NCI-H2081 (cell line): ENCODE measurements at places on chromosomes 11 and 22.

DNA sequence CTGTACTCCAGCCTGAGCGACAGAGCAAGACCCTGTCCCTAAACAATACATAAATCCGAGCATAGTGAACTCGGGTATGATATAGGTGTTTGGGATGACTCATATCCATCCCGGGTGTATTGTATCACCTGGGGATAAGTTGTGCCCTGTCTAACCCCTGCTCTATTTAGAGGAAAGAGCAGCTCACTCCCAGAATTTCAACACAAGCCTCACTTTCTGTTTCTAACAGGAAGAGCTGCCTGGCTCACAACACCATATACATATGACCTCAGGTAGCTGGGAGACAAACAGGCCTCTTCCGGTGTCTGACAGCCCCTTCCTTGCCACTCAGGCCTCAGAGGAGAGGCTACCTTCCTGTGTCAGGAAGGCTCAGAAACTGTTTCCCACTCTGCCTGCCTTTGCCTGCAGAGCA, 9.9 kb upstream of the MICALL1 start:
- DNase-seq = no peak

DNA sequence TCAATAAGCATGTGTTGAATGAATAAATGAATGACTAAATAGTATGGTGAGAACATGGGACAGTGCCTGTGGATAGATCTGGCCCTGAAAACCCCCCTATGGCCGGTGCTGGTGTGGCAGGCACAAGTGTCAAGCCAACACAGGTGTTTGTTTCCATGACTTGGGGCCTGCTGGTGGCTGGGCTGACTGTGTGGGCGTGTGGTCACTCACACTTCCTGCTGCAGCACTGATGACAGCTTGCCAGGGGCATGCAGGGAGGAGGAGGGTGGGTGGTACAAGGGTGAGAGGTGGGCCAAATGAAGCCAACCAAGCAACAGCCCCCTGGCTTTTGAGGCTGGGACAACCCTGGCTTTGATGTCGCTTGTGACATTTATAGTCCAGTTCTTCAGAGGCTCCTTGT, 30.3 kb upstream of the ABCC8 start:
- no peak for DNase-seq

DNA sequence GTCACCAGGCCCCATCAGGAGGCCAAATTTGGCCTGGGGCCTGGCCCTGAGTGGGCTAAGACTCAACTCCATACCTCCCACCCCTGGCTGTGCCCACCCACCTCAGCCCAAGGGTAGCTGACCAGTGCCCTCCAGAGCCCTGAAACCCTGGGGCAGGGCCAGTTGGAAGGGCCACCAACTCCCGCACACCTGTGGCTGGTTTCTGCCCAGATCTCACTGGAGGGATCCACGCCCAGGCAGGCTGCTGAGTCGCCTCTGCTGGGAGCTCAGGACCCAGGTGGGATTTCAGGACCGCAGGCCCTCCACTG, 8.9 kb upstream of the PIM3 start:
- DNase-seq = no peak

DNA sequence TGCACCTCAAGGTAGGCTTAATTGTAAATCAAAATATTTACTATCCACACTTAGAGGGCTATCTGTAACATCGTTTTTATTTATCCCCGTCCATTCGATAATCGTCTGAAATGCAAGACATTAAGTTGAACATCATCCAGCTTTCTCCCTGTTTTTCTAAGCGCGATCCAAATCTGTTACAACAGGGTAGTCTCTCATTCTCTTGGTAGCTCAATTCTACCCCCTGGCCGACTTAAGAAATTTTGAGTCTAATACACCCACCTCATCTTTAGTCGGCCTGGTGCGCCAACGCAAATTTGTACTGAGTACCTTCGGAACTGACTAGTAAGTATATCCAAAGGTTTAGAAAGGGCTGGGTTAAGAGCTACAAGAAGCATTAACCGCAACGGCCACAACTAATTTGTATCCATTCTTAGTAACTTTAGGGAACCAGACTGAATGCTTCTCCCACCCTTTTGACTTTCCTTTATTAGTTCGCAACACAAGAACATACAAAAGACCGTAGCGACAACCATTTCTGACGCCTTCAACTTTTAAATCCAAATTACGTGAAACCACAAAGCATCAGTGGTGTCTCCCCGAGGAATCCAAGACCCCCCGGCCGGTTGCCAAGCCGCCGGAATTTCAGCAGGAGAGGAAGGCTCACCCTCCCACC, 1.0 kb upstream of the ZNF143 start:
- peak; percentile 46 for DNase-seq

- DNase-seq = no peak
Measured at GRCh38 chr11:113329725-113330124, 15.3 kb downstream of the TTC12 start.

GRCh38 chr11:104968355-104968855, at the start of gene CASP4:
Gene CASP4, minus strand, starts transcription at chr11:104968574. Its CDS starts 49 bp downstream, at chr11:104968525.
- DNase-seq = peak; percentile 51

DNA sequence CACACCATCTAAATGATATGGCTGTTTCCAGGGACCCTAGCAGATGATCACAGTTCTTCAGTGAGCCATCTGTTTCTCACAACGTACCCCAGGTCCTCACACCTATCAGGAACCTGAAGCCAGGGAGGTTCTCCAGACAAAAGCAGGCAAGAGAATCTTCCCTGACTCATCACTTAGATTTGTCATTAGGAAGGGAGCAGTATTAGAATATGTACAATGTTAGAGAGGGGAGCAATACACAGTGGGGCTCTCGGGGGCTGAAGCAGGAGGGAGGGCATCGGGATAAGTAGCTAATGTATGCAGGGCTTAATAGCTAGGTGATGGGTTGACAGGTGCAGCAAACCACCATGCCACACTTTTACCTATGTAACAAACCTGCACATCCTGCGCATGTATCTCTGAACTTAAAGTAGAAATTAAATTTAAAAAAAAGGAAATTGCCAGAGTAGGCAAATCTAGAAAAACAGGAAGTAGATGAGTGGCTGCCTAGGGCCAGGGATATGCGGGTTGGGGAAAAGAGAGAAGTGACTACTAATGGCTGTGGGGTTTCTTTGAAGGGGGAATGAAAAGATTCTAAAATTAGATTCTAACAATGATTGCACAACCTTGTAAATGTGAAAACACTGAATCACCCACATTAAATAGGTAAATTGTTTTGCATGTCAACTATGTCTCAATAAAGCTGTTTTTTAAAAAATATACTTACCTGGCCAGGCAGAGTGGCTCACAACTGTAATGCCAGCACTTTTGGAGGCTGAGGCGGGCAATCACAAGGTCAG, 14.4 kb downstream of the C22orf42 start:
- DNase-seq = no peak

GRCh38 chr11:70535191-70535971, 137.1 kb downstream of the CTTN start:
- DNase-seq = no peak

DNA sequence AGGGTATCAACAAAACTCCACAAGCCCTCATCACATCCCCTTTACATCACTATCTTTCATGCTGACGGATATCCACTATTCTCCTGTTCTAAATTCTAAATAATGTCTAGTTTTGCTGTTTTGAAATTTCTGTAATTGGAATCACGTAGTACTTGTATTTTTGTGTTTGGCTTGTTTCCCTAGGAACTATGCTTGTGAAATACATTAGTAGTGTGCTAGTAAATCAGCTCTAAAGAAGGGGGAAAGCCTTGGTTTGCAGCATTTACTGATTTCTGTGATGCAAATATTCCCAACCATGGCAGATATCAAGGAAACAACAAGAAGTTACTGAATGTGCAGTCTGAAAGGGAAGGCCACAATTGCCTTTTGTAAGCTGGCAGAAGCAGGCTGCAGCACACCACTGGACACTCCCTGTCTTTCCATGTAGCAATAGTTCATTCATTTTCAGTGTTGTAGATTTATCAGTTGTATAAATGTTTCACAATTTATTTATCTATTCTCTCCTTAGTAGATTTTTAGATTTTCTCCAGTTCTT, 4.7 kb upstream of the FOLH1 start:
- DNase-seq = no peak

DNA sequence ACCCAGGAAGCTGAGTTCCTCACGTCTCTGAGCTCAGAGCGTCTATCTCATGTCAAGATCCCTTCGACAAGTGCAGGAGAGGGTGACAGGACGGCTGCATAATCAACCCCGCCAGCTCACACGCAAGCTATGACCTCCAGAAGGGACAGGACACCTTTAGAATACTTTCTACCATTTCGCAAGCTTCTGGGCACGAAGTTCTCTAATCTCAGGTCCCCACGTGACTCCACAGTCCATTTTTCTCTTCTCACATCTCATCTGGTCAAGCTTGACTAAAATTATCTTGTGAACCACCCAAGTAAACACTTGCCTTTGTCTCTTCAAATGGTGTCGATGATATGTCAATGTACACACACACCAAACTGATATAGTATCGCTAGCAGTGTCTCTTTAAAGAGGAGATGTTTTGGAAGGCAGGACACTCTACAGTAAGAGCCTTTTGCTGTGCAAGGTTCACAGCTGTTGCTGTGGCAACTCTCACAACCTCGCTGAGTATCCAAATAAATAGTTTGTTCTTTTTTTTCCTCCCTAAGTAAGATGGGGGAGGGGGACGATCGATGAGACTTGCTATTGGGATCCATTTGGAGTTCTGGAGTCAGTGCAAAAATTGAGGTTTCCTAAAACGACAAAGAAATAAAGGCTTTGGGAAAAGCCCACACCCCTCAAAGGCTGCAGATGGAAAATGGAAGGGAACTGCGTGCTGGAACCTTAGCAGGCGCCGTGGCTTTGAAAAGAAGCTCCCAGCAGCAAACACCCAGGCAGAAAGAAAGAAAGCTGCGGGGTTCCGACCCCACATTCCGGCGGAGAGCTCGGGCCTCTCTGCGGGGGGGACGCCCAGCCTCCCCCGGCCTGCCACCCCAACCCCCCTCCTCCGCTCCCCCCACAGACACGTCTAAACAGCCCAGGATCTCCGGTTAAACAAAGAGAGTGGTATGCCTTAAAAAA, 215.4 kb upstream of the UBASH3B start:
- peak; percentile 49 for DNase-seq

GRCh38 chr11:95993438-95994298, 69.8 kb upstream of the MTMR2 start:
- no peak for DNase-seq

DNA sequence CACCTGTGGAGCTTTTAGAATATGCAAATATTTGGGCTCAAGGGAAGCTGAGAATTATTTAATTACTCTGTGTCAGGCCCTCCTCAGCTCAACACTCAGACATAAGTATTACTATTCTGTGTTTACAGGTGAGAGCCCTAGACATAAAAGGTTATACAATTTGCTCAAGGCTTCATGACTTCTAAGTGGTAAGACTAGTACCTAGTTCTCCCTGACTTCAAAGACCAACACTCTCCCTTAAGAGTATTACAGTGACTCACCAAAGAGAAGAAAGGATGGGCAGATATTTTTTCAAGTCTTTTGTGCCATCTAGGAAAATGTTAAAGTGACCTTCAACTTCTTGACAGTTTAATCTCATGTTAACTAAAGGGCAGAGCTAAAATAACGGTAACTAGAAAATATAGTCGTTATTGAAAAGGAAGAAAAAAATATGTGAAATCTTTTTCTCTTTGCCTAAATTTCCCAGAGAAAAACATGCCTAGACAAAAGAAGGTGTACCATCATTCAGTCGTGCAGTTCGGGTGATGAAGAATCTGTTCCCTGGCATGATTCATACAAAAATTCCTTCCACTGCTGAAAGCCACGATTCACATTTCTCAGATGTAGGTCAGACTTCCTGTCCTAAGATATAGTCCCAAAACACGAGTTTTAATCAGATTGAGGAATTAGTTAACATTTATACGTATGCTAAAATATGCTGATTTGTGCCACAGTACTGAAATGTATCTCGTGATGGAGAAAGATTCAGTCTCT, 849.1 kb upstream of the API5 start:
- no peak for DNase-seq

DNA sequence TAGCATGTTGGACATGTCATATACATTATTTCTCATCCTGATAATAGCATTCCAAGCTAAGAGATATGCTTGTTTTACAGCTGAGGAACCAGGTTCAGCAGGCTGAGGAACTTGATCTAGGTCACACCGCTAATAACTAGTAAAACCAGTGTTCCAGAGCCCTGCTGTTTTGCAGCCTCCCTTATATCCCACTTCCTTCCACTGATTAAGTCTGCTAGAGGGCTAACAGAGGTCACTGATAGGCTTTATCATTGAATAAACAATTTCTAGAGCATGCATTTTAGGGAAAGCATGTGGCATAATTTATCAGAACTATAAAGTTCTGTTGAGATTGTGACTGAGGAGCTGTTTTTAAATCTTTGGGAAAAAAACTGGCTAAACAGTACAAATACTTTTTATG, 54.0 kb downstream of the UVRAG start:
- DNase-seq = no peak

GRCh38 chr11:102974552-102975280, 19.2 kb upstream of the MMP13 start:
- no peak for DNase-seq

DNA sequence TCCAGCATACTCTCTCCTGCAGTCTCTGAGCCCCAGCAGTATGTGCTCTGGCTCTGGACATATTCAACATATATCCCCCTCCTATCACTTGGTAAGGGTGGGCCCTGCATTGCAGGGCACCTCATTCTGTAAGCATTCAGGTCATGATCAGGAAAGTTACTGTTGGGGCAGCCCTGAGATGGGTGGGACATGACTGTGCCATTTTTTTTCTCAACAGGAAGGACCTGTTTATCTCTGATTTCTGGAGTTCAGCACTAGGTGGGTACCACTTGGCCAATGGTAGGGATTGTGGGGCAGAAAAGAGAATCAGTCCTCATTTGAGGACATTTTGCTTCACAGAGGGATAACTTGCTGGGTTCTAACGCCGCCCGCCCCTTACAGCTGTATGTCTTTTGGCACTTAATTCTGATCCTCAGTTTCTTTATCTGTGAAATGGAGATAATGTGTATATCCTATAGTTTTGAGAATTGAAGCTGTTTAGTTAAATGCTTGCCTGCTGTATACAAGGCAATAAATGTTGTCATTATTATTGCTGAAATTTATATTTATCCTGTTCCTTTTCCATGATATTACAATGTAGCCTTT, 2.2 kb downstream of the SRRD start:
- no peak for DNase-seq

GRCh38 chr11:111623527-111624030, 21.3 kb downstream of the SIK2 start:
- DNase-seq = no peak

DNA sequence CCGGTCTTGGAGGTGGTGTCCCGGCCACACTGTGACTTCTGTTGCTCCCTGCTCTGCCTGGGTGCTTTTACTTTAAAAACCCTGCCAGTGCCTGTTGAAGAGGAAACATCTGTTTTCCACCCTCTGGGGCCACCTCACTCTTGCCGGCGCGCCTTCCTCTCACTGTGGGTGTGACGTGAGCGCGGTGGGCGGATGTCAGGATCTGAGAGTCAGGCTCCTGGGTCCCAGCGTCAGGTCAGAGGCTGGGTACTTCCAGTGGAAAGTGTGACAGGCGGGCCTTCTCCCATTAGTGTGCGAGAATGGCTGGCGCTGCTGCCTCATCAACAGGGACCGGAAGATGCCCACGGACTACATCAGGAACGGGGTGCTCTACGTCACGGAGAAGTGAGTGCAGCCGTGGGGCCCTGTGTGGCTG, 54.2 kb downstream of the GRAMD4 start:
- no peak for DNase-seq
